NAMALWA (cell line): ENCODE measurements at places on chromosomes 2 and 18.

GRCh38 chr2:100844514-100844913 lies 24.6 kb downstream of the NPAS2 start:
- no peak for DNase-seq

GRCh38 chr18:27583466-27583865 lies 398.4 kb upstream of the CHST9 start:
- DNase-seq: no peak

- no peak for DNase-seq
Measured at GRCh38 chr2:210303498-210303897, 11.5 kb downstream of the MYL1 start.

DNA sequence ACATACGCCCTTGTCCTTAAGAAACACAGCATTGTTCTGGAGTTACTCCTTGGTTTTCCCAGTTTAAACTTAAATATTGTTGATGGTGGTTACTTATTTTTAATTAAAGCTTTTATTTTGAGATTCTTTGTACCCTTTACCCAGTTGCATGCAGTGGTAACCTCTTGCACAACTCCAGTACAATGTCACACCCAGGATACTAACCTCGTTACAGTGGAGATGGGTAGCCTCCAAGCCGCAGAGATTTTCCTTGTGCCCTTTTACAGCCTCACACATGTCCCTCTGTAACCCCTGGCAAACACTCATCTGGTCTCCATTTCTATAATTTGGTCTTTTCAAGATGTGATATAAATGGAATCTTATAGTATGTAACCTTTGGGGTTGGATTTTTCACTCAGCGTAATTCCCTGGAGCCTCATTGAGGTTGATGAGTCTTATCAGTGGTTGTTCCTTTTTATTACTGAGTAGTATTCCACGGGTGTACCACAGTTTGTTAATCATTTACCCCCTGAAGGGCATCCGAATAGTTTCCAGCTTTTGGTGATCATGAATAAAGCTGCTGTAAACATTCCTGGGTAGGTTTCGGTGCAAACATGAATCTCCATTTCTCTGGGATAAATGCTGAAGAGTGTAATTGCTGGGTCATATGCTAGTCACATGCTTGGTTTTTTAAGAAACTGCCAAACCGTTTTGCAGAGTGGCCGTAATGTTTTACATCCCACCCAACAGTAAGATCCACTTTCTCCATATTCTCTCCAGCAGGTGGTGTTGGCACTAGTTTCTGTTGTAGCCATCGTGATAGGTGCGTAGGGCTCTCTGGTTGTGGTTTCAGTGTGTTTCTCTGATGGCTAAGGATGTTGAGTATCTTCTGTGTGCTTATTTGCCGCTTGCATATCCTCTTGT lies 68.6 kb downstream of the DGKD start:
- DNase-seq: no peak

- no peak for DNase-seq
Measured at GRCh38 chr18:8165095-8165494, 444.1 kb upstream of the RAB12 start.

DNA sequence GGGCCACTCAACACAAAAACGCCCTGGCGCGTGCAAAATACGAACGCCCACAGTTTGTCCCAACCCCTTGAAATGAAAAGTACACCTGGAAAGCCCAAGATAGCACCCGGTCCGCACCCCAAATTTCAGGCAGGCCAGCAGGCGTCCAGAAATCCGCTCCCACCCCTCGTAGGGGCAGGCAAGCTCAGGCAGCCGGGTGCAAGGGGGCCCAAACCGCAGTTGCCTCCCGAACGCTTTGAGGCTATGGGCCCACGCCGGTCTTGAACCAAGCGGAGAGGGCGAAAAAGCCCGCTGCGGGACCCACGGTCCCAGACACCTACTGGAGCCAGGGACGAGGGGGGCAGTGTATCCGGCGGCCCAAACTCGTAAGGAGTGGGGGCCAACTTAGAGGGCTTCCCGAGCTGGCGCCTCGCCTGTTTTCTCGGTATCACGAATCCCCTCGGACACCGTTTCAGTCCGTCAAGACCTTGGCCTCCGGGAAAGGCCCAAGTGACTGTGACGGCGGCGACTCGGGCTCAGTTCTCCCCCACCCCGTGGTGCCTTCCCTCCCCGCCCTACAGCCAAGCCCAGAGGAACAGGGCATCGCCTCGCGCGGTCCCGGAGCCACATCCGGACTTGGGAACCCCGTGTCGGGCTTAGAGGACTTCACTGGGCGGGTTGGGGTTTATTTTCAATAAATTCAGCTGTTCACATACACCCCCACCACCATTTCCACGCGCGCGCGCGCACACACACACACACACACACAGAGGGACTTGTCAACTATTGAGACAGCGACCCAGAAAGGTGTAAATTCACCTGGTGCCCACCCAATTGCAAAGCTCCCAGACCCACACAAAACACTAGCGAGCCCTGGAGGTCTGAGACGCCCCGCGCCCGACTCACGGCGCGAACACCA lies 6.2 kb upstream of the SATB2 start:
- no peak for DNase-seq

DNA sequence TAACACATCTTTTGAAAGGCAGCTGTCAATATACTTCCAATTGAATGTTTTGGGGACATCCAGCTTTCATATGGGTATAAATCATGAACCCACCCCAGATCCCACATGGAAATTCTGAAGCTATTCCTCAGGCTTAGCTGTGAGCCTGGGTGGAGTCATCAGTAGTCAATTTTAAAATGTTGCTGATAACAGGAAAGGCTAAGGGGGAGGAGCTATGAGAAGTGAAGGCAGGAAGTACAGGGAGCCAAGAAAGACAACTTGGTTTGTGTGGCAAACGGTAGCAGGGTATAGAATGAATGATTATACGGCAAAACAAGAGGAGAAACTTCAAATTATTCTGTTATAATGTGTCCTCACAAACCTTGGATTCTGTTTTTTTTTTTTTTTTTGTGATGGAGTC lies 108.6 kb downstream of the QPCT start:
- no peak for DNase-seq

DNA sequence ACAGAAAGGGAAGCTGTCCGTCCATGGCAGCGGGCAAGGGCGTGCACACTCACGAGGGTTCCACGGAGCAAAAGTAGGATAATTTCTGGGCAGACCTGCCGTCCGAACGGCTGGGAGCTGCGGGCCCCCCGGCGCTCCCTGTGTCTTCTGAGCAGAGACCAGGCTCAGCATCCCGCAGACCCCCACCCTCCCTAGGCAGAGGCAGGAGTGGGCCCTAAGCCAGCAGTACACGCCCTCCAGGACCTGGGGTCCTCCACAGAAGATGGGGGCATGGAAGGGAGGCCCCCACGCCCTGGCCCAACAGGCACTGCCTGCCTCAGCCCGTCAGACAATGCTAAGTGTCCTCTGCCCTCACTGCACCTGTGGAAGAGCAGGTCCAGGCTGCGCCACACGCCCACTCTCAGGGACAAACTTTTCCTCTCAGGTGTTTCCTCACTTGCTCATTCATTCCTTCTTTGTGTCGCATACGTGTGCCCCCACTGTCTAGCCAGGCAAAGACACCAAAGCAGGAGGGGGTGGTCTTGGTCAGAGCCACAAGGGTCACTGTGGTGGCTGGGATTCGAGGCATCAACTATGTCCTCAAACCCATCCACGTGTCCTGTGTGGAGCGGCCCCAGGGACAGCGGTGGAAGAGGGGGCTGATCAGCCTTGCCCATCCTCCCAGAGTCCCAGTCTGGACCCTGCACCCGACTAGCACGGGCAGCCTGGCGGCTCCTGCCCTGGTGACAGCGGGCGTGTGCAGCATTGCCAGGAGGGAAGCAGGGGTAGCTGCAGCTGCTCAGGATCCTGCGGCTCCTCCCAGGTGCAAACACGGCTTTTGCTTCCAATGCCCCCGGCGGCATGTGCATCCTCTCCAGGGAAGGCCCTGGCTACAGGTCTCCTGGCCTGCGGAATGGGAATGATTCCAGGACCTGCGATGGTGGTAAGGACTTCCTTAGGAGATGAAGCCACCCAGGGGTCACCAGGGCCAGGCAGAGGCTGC lies 2.4 kb upstream of the GPC1 start:
- no peak for DNase-seq

DNA sequence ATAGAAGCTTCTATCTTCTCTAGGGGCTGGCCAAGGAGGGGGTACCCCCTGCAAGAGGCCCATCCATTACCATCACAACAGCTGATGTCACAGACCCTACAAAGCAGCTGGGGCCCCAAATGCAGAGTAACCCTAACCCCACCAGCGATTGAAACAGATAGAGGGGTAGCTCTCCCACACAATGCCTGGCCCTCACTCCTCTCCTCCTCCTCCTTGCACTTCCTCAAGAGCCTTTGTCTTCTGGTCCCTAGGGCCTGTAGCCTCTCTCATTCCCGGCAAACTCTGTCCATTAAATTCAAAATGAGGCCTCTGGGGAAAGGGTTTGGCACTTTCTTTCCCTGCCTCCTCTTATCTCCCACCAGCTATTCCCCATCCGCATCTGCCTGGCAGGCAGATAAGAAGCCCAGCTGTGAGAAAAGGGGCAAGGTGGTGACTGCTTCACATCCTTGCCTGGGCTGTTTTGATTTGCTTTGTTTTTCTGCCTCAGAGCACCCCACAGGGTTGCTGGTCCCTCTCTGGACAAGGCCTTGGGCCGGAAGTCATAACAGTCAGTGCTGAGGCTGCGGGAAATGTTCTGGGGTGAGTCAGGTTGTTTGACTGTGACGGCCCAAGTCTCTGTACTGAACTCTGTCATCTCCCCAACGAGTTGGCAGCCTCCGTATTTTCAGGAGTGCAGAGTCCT lies 26.1 kb upstream of the CYP26B1 start:
- no peak for DNase-seq

- DNase-seq: no peak
Measured at GRCh38 chr2:144151851-144152250, 368.1 kb downstream of the ZEB2 start.

- no peak for DNase-seq
Measured at GRCh38 chr2:26597197-26597596, 44.0 kb downstream of the CIB4 start.

DNA sequence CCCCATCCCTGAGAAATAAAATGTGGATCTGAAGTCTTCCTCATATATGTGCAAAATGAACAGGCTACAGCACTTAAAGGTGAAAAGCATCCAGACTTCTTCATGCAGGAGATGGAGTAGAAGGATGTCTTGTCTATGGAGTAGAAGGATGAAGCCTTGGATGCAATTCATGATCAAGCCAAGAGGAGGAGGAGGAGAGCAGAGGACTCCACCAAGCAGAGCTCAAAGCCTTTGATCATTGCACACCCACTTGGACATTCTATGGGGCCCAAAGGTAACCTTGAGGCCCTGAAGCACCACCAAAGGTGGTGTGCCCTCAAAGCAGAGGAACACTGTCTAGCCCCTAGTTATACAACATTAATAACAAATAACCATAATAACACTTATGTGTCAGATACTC lies 17.3 kb downstream of the ACMSD start:
- DNase-seq: peak; percentile 16

DNA sequence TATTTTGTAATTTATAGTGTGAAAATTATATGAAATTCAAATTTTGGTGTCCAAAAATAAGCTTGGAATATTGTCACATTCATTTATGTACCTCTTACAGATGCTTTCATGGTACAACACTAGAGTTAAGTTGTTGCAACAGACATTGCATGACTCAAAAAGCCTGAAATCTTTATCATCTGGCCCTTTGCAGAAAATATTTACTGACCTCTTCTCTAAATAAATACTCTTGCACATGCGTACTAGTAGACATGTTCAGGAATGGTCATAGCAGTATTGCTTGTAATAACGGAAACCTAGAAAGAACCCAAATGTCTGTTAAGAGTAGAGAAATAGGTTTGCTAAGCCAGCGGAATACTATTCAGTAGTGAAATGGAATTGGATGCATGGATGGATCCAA lies 60.4 kb downstream of the GALNT1 start:
- no peak for DNase-seq

DNA sequence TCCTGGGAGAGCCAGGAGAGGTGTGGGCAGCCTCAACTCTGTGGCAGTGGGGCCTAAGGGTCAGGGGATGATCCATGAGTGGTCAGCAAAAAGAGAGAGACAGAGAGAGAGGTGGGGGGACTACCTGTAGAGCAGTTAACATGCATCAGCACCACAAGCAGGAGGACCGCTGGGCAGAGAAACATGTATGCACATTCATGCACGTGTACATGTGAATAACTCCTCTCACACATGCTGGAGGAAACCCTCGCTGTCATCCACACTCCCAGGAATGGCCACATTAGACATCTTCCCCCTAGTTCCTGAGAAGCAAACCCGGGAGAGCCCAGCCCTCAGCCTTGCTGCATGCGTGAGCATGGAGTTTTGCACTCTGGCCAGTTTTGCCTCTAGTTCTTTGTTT lies 166.1 kb downstream of the SMAD7 start:
- no peak for DNase-seq

GRCh38 chr2:40049781-40050180 lies 270.7 kb upstream of the THUMPD2 start:
- no peak for DNase-seq

DNA sequence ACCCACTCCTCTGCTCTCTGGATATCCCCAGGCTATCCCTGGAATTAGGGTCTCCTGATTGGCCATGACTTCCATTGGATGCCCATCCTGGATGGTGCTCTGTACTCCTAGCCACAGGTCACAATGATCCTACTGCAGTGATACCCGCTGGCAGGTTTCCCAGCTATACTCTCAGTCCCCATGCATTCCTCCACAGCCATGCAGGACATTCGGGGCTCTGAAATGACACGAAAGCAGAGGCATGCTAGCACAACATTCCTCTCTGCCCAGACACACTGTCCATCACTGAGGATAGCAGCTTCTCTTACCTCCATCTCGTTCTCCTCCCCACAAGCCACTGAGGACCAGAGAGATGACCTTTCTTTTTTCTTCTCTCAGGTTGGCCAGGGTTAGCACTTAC lies 51.7 kb upstream of the SPATS2L start:
- no peak for DNase-seq

- DNase-seq: no peak
Measured at GRCh38 chr2:15253835-15254286, 307.3 kb downstream of the NBAS start.

GRCh38 chr2:8592736-8593135 lies 89.1 kb upstream of the ID2 start:
- DNase-seq: no peak

GRCh38 chr18:78113136-78113939 lies 863.7 kb downstream of the GALR1 start:
- no peak for DNase-seq

- DNase-seq: peak; percentile 54
Measured at GRCh38 chr2:136122661-136123060, 4.7 kb upstream of the CXCR4 start.

DNA sequence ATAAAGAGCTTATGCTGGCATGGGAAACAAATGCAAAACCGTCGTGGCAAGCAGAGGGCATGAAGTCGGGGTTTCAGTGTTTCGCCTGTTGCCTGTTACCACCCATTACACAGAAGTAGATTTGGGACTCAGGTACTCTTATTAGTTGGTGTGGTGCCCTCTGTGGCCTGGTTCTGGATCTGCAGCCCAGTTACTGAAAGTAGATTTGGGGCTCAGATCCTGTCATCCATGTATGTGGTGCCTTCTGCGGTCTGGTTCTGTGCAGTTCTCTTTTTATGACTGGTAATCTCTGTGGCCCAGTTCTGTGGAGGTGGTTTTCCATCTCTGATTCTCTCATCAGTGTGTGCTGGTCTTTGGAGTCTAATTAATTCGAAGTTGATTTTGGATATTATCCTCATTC lies 45.2 kb downstream of the ADNP2 start:
- DNase-seq: peak; percentile 75

- no peak for DNase-seq
Measured at GRCh38 chr2:144471305-144472045, 48.4 kb downstream of the ZEB2 start.
